Left kidney (tissue), 8 donors: ENCODE measurements at places on chromosomes 5 and 9.

DNA sequence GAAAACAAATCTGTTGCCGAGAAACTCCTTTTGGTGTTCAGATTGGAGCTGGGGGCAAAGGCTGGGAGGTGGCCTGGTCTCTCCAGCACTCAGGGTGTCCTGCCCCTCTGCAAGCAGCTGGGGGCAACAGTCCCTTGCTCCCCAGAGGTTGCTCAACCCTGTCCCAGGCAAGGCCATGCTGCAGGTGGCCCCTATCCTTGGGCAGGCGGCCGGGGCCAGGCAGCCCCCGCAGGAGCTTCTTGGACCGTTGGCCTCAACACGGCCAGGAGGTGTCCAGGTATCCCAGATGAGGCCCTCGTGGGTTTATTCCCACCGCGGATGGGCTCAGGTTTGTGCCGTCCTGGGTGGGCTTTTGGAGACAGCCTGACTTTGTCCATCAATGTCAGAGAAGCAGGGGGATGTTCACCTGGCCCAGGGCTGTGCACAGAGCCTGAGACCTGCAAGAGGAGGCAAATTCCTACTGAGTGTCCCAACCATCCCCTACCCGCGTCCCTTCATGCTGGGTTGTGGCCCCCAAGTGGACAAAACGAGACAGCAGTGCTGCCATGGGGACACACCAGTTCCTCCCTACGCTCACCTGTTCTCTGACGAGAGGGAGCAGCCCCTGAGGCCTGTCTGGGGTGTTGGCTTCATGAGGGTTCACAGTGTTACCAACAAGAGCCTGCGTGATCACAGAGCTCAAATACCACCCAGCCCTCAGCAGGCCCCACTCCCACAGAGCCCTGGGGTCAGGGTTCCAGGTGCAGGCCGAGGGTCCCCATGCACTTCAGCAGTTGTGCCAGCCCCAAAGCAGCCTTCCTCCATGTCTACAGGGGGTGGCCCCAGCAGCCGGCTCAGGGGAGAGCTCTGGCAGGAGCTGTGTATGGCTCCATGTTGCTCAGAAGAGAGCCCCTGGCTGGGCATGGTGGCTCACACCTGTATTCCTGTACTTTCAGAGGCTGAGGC lies 9.5 kb upstream of the CCDC187 start:
- DNase-seq: no peak

DNA sequence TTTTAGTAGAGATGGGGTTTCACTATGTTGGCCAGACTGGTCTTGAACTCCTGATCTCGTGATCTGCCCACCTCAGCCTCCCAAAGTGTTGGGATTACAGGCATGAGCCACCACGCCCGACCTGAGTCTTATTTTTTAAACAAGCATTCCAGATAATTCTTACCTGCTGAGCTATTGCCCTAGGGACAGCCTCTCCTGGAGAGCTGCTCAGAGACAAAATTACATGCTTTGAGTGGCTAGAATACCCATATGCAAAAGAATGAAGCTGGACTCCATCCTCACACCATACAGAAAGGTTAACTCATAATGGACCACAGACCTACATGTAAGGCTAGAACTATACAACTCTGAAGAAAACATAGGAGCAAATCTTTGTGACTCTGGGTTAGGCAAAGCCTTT lies 41.6 kb downstream of the GTF3C4 start:
- DNase-seq: no peak

GRCh38 chr9:134526584-134527477 lies 114.8 kb upstream of the COL5A1 start:
- DNase-seq: no peak

GRCh38 chr5:171441246-171441791 lies 21.9 kb downstream of the FGF18 start:
- DNase-seq: no peak
